ENCODE measurements at places on chromosomes 4 and X. TPM values are rescaled to one million over a fixed set of nuclear protein-coding genes. Genes with fewer than 3 reads are reported as not detected.

NAA11 gene
- not detected for total RNA-seq

FGA gene
- total RNA-seq, result not detected

BBS12 gene
- total RNA-seq, result 1.9 TPM

AREG gene
- 0.74 TPM for total RNA-seq

RASL11B gene
- not detected for total RNA-seq

HSD17B13 gene
- 0.05 TPM for total RNA-seq

PGK1 gene
- total RNA-seq, result 294 TPM

RBMX gene
- total RNA-seq, result 247 TPM

LONRF3 gene
- total RNA-seq, result 3.9 TPM

OTUD6A gene
- total RNA-seq, result not detected

EREG gene
- under 0.01 TPM for total RNA-seq

ITIH6 gene
- total RNA-seq, result not detected

TSPAN6 gene
- 28.0 TPM for total RNA-seq

PPP1R2C gene
- total RNA-seq, result not detected

SLITRK4 gene
- total RNA-seq, result 6.7 TPM

GAB1 gene
- total RNA-seq, result 5.5 TPM

MAGED4 gene
- total RNA-seq, result 2.1 TPM

NAT8L gene
- total RNA-seq, result not detected

ADH4 gene
- total RNA-seq, result not detected

AKAP14 gene
- total RNA-seq, result not detected

PRAF2 gene
- 11.8 TPM for total RNA-seq

SEC24B gene
- 23.0 TPM for total RNA-seq

GPR50 gene
- total RNA-seq, result not detected

CFP gene
- total RNA-seq, result not detected

TMPRSS11B gene
- total RNA-seq, result not detected

FRMD7 gene
- total RNA-seq, result not detected

MAGEB6 gene
- not detected for total RNA-seq
